ENCODE measurements at places on chromosomes 3 and 15.

DNA sequence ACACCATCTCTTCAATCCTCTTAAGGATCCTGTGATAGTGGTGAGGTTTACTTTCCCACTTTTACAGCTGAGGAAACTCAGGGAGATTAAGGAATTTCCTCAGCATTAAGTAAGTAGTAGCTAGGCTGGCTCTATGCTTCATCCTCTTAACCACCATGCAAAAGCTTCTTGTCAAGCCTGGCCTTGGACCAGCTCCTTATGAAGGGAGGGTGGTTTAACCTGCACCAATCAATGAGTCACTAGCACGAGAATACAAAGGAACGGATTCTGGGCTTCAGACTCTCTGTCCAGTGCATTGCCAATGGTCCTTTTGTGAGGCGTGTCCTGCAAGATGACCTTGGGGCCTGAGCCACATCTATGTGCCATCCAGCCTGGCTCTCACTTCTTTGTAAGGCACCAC lies 202.0 kb upstream of the CFAP20DC start:
- no peak for DNase-seq

DNA sequence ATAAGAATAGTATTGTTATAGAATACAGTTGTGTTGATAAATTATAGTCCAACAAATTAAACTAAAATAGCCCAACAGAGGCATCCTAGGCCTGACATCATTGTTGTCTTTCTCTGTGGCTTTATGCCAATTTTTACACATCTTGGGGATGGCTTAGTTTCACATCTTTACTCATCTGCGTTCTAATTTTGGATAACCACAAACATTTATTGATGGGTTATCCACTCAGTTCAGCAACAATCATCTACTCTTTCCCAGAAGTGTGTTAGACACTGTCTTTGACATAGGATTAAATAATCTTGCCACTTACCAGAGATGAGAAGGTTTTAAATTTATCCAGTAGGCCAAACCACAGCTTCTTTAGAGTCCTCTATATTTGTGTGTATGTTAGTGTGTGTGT lies 120.8 kb upstream of the PHLDB2 start:
- DNase-seq, result no peak

DNA sequence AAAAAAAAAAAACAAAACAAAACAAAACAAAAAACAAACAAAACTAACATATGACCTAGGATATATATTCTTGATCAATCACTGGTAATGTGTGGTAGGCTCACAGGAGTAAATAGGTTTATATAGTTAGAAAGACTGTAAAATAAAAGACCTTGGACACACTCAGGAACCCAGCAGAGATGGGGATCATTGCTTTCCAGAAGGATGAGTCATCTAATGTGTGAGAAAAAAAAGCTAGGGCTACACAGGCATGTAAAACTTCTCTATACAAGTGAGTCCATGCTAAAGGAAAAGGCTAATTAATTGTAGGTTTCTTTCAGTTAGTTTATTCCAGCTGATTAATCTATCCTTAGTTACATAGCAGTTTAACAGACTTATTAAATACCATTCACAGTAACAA lies 710.3 kb upstream of the ARPP21 start:
- peak; percentile 12 for DNase-seq

GRCh38 chr15:92839696-92840095 lies 60.4 kb upstream of the CHD2 start:
- no peak for DNase-seq

- DNase-seq, result no peak
Measured at GRCh38 chr3:49629866-49630265, 44.3 kb upstream of the APEH start.

DNA sequence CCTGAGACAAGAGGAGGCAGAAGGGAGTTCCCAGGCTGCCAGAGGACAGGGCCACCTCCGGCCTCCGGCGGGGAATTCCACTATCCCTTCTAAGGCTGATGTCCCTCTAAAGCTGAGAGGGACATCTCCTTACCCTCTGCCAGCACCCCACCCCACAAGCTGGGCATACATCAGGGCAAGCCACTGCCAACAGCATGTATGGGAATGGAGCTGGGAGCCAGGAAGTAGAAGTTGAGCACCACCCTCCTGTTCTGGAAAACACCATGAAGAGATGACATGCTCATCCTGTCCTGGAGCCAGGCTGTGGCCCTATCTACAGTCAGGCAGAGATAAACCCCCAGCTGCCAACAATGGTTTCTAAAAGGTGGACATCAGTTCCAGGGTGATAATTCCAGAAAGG lies 7.1 kb downstream of the PLCD1 start:
- DNase-seq, result no peak

DNA sequence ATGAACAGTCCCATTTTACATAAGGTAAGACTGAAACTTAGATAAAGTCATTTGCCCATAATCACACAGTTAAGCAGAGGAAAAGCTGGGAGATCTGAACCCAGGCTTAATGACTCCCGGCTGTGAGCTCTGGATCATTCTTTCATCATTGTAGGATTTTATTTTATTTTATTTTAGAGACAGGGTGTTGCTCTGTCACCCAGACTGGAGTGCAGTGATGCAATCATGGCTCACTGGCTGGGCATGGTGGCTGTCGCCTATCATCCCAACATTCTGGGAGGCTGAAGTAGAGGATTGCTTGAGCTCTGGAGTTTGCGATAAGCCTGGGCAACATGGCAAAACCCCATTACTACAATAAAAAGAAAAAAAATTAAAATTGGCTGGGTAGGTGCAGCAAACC lies 31.2 kb upstream of the RAF1 start:
- no peak for DNase-seq

- DNase-seq, result no peak
Measured at GRCh38 chr3:197736010-197736490, 654 bp downstream of the RUBCN start.
